Activated T-helper 1 cell treated with Interleukin-2 at 50 U/mL for 16 hours (primary cell): ENCODE measurements at places on chromosomes 5 and 9.
A peak's percentile ranks its signal among the peaks of the same experiment; 100 is the strongest.

DNA sequence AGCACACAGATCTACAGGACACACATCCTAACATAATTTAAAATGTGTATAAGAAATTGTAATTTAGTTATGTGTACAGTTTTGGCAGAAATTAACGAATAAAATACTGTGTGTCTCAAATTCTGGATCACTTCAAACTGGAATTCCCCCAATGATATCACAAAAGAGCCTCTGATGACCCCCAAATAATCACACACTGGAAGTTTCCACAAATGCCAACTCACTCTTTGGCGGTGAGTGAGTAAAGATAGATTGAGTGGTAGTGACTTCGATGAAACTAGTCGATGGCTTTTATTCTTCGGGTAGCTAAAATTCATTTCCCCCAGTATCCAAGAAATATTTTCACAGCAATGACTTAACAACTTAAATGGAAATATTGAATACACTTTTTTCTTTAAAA lies 2.2 kb downstream of the ZNF366 start:
- no peak for DNase-seq

DNA sequence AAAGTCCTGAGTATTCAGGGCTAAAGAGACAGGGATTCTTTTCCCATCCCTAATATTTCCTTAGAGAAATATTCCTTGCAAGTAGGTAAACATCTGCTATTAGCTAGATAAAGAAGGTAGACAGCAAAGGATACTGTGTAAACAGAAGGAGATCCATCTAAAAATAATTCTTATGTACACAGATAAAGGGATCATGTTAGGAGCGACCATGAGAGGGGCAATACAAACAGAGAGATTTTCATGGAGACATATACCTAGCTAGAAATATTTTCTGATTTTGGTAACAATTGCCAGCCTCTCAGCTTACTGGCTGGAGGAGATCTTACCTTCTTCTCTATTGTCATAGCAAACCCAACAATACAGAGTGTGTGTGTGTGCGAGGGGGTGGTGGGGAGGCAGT lies 184.6 kb upstream of the DMAC1 start:
- no peak for DNase-seq

DNA sequence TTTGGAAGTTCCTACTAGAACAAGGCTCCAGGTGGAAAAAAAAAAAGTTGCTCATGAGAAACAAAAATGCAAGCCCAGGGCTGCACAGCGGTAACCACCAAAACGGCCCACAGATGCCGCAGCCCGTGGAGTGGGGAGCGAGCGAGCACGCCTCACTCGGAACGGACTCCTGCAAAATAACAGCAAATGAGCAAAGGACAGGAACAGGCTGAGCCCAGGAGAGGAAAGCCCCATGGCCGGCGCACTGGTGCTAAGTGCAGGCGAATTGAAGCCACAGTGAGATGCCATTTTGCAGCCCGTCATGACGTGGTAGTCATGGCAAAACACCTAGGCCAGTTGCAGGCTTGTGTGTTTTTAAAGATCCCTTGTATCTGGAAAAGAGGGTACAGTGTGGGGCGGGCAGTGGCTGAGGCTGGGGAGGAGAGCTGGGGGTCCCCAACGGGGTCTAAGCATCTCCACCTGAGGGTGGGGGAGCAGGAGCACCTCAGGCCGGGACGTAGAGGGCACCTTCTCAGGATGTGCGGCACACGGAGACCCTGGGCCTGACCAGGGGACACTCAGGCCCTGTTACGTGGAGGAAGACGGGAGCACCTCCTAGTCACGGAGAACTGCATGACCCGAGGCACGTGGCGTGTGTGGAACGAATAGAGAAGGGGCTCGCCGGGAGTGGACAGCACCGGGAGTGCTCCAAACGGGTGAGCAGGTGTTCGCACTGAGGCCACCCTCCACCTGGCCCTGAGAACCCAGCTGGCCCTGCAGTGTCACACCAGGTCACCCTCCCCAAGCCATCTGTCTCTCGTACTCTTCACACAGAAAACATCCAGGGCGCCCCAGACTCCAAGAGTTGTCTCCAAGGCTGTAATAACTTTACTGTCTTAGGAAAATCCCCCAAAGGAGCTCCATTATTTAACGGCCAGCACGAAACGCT lies 10.7 kb downstream of the GRM6 start:
- no peak for DNase-seq

GRCh38 chr9:33415501-33416038 lies 13.2 kb upstream of the AQP7 start:
- peak; percentile 91 for DNase-seq

GRCh38 chr5:77560677-77561263 lies 68.7 kb upstream of the WDR41 start:
- no peak for DNase-seq

- DNase-seq: no peak
These were observed 466.7 kb downstream of the ACTL7B start for GRCh38 chr9:108389056-108389455.

DNA sequence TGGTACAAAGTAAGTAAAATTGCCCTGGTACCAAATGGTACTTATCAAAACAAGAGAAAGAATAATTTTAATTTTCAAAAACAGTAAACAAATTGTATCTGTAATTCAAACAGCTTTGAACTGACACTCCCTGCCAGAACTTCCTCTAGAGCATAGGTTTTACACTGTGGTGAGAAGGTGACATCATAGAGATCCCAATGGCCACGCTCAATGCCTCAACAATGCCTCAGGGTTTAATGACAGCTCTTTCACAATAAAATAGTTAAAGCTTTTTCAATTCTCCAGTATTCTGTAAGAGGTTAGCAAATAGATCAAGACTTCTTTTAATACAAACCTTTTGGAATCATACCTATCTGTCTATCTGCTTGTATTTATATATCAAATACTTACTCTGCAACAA lies 437.1 kb downstream of the PRR16 start:
- no peak for DNase-seq

GRCh38 chr9:130243015-130243881 lies 22.3 kb upstream of the HMCN2 start:
- DNase-seq: peak; percentile 67

DNA sequence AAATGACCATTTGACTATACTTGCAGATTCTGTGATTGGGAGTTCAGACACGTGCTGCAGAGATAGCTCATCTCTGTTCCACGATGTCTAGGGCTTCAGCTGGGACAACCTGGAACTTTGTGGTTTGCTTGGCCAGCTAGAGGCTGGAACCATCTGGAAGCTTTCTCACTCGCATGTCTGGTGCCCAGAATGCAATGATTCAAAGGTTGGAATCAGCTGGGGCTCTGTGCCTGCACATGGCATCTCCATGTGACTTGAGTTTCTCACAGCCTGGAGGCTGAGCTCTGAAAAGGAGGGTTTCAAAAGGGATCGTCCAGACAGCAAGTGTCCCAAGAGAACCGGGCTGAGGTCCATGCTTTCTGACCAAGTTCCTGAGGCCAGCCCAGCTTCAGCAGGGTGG lies 465.2 kb downstream of the GADD45G start:
- DNase-seq: no peak

GRCh38 chr5:4720831-4721230 lies 419.3 kb upstream of the ADAMTS16 start:
- no peak for DNase-seq

DNA sequence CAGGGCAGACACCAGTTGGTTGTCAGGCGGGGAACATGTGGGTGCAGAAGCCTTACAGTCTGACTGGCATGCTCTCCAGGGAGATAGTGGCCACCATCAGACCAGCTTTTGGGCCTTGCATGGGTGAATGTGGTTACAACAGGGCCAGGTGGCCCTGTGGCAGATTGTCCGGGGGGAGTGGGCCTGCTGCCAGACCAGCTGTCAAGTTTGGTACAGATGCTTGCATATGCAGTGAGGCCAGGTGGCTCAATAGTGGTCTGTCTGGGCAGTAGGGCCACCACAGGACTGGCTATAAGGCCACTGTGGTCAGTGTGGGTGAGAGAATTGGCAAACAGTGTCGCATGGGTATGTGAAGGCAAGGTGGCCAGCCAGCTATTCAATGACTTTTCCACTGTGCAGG lies 148.7 kb downstream of the FAM174A start:
- no peak for DNase-seq

DNA sequence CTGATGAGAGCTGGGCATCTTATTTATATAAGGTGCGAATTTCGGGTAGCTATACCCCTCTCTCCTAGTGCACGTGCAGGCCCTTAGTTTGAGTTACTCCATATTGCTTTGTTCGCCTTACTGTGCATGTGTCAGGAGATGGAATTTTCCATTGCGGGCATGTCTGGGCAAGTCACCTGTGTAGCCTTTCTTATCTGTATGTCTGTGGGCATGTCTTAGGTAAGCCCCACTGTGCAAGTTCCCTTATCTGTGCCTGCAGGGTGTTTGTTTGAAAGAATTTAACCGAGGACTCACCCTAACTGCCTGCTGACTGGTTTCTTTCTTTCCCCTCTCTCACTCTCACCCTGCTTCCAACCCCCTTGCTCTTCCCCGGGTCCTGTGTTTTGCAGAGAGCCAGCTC lies 140.7 kb upstream of the RANBP3L start:
- no peak for DNase-seq

DNA sequence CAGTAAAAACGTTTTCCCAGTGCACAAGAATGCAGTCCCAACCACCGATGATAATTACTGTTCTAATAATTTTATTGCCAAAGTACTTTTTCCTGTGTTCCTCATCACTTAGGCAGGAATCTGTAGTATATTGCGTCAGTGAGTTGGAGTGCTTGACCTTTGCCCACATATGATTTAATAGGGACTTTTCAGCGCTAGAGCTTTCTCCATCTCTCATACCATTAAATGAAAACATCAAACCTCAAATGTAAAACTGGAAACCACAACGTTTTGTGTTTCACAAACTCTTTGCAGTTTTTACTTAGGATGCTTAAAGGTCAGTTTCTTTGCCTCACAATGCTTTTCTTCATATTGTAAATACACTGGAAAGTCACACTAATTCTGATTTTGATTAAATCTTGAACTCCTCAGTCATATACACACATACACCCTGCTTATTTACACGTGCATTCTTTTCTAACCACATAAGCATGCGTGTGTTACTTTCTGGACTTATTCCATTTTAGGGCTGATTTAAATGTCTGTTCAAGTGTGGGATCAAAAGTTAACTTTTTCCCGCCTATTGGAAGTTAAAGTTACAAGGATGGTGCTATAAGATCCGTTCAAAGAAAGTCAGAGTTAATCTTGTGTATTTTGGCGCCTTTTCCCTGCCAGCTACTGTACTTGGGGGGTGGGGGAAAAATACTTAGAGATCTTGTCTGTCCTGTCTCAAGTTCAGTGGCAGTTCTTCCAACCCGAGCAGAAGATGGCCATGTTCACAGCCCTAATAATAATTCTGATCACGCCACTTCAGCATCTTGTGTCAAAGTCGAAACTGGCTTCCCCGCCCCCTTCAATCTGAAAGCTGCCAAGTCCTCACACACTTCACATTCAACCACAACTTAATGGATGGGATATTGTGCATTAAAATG lies 6.6 kb upstream of the NFIB start:
- DNase-seq: no peak

GRCh38 chr5:172793577-172794488 lies 22.8 kb upstream of the DUSP1 start:
- no peak for DNase-seq

DNA sequence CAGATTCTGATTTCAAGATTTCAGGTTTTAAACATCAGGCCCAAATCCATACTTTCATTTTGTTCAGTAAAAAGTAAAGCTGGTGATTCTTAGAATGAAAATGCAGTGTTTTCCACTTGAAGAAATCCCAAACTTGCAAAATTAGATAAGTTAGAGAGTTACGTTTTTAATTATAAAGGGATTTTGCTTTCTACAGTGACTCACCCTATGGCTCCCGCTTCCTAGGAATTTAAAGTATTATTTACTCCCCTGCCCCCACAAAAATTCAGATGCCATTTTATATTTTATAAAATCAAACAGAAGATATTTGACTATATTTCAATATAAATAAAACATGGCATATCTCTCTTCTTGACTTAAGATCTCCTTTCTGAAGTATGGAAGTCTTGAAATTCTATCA lies 402.9 kb downstream of the ZSWIM6 start:
- no peak for DNase-seq

- no peak for DNase-seq
These were observed 29.9 kb upstream of the MVB12B start for GRCh38 chr9:126296687-126297086.

DNA sequence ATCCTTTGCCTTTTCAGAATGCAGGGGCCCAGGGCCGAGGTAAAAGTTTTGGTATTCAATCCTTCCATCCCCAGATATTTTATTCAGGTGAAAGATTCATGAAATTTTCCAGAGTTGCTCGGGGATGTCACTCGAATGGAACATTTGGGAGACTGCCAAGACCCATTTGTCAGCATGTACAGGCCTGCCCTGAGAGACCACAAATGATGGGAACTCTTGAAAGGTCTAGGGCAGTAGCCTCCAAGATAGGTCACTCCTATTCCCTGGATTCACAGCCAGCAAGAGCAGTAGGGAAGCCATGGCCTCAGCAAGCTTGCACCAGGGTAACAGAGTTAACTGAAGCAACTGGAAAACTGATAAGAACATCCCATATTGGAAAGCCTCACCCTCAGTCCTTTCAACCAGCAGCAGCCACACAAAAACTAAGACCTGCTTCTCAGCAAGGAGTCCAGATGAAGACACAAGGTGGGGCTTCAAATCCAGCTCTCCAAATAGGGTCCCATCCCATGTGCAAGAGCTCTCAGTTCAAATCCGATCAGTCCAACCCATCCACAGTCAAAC lies 12.5 kb downstream of the CARD6 start:
- no peak for DNase-seq

GRCh38 chr5:16615741-16616535 lies 859 bp downstream of the RETREG1 start:
- DNase-seq: no peak

GRCh38 chr5:95177456-95177855 lies 107.4 kb downstream of the MCTP1 start:
- no peak for DNase-seq

- DNase-seq: no peak
These were observed 201.1 kb upstream of the MVB12B start for GRCh38 chr9:126125577-126125976.

DNA sequence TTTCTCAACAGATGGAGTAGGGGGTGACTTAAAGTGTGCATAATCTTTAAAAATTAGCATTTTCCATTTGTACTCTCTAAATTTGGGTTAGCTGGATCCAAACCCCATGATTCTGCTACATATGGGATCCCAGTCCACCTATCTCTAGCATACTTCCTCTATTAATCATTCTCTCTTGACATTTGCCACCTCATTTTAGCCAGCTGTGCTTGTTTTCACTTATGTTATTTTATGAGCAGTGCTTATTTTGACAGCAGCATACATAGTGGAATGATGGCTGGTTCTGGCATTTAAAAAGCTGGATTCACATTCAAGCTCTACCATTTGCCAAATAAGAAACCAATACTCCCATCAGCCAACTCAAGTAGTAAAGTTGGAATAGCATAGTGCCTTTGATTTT lies 22.5 kb upstream of the SNX18 start:
- DNase-seq: no peak
